ENCODE measurements at places on chromosomes 11 and 22. TPM values are rescaled to one million over a fixed set of nuclear protein-coding genes. Genes with fewer than 3 reads are reported as not detected.

- DNase-seq = peak; percentile 73
Observed at GRCh38 chr22:20430720-20431510, 6.7 kb downstream of the SCARF2 start.

GRCh38 chr22:31625661-31626426 is 36.2 kb downstream of the PISD start:
- DNase-seq = peak; percentile 61

DNA sequence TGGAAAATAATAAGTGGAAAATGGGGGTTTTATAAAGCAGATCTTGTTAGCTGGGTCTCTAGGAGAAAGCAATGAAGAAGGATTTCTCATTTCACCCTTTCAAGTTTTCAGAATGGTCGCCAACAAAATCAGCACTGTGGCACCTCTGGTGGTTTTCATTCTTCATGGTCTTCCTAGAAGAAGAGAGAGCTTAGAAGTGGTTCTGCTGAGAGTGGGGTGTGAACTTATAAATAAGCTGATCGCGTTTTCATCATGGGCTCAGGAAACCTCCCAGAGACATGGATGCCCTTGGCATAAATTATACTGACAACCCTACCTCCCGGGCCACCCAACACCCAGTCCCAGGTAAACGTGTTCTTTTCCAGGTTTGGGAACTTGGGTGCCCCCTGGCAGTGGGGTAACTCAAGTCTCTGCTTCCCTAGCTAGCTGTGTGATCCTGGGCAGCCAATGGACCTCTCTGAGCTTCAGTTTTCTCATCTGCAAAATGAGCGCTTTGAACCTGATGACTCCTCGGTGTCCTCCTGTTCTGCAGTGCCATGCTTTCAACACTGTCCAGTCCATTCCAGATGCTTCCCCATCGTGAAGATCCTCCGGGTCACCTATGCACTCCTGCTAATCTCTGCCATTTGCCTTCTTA is 72.6 kb upstream of the GRAMD1B start:
- DNase-seq = no peak

DNA sequence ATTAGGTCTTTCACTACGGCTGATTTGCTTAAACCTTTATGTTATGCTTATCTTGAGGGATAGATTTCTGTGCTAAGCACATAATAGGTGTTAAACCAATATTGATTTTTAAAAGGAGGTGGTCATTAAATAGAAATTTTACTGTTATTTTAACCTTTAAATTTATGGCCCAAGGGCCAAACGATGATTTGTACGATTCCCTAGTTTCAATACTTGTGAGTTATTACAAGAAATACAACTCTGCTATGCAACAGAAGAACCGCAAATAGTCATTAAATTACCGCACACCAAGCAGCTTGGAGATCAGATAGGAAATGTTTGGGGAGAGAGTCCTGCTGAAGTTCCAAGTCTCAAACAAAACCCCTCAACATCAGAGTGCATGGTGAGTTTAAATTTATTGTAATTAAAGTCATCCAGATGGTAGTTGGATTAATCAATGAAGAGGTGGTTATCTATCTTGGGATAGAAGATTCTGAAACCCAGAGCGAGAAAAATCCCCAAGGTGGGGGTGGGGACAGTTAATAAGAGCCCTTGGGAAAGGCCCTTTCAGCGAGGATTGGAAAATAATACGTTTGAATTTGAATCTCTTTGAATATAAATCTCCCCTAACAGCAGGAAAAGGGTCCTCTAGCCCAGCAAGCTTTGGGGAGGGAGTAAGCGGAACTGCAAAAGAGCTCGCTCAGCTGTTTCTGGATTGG is 805 bp upstream of the QSER1 start:
- DNase-seq = no peak

DNA sequence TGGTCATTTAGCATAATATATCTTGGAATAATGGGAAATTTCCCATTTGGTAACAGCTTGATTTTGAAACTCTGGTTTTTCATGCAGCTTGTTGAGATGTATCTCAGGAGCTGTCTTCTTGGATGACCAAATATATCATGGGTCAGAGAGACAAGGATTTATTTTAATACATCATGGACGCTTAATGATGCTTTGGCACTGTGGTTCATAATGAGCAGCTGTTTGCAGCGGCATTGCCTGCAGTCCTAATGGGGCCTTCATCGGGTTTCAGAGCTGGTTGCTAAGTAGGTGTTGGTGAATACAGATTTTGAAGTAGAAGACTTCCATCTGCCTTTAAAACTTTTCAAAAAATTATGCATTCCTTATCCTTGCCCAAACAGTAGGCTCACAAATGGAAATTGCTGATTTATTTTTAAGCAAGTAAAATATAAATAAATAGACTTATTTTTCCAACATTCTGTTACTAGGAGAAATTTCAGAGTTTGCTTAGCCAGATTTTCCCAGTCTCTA is 389.5 kb upstream of the FAT3 start:
- no peak for DNase-seq

GRCh38 chr22:19663286-19663815 is 51.0 kb upstream of the SEPTIN5 start:
- DNase-seq = peak; percentile 86

GRCh38 chr22:45413368-45414211 is at the start of the genes RIBC2 and SMC1B:
Gene RIBC2 (plus strand): TSS chr22:45413693. CDS start chr22:45413887, 194 bp downstream.
Gene SMC1B (minus strand): TSS chr22:45413599. CDS start chr22:45413567, 32 bp downstream.
- peak; percentile 83 for DNase-seq

The OR52I2 gene
- total RNA-seq = not detected

The YPEL4 gene
- 1.2 TPM for total RNA-seq

The ZNF280B gene
- total RNA-seq = 0.62 TPM
